ENCODE measurements at places on chromosomes 7 and 10.

DNA sequence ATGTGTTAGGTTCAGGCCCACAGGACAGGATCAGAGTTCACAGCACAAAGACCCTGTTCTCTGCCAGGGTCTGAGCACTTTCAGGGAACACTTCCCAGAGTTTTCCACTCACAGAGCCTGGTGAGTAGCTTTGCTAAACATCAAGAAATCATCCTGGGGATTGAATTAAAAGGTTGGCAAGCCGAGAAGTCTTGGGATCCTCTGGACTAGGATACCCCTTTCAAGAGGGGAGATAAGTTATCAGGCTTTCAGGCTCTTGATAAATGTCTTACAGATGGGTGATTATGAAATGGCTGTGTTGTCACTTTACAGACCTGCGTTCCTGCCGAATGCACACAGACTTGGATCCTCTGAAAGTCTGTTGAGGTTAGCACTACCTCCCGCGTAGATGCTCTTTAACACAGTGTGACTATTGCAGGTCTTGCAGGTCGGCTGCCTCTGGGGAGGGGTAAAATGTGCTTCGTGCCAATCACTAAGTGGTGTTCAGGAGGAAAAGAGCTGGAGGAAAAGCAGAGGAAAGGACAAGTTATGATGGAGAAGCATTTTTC, 473.5 kb upstream of the AKR1E2 start:
- H3K27ac ChIP-seq, result no peak overlapping the region
- H3K36me3 ChIP-seq, result no peaks in the 10 kb centered on the region
- H3K4me1 ChIP-seq, result no peaks in the 10 kb centered on the region
- no peak overlapping the region for H3K4me3 ChIP-seq
- no peaks in the 10 kb centered on the region for H3K27me3 ChIP-seq

DNA sequence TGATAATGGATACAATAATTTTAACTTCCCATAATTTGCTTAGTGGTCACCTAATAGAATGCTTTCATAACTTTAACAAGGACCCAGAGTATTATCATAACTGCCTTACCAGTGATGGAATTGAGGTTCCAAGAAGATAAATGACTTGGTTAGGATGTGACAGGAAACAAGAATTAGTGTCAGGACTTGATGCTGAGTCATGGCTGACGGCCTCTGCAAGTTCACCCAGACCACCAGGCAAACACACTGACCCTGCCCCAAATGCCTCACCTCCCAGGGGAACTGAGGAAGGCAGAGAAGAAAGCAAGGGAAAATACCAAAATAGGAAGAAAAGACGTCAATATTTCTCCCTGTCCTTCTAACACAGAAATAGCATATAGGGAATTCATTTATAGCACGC, 636.3 kb downstream of the PARD3 start:
- DNase-seq, result no peak
- H3K4me3 ChIP-seq, result no peak overlapping the region
- H3K27ac ChIP-seq, result no peak overlapping the region

GRCh38 chr10:69086001-69086509, 1.8 kb upstream of the SRGN start:
- no peaks in the 10 kb centered on the region for H3K27me3 ChIP-seq
- peaks cover 26% of the 10 kb centered on the region for H3K4me1 ChIP-seq
- no peak for DNase-seq

GRCh38 chr10:75859141-75859540, 427.7 kb downstream of the LRMDA start:
- DNase-seq, result no peak
- H3K36me3 ChIP-seq, result no peaks in the 10 kb centered on the region
- no peak overlapping the region for H3K27ac ChIP-seq
- no peaks in the 10 kb centered on the region for H3K4me1 ChIP-seq
- H3K4me3 ChIP-seq, result no peak overlapping the region
- no peaks in the 10 kb centered on the region for H3K27me3 ChIP-seq

DNA sequence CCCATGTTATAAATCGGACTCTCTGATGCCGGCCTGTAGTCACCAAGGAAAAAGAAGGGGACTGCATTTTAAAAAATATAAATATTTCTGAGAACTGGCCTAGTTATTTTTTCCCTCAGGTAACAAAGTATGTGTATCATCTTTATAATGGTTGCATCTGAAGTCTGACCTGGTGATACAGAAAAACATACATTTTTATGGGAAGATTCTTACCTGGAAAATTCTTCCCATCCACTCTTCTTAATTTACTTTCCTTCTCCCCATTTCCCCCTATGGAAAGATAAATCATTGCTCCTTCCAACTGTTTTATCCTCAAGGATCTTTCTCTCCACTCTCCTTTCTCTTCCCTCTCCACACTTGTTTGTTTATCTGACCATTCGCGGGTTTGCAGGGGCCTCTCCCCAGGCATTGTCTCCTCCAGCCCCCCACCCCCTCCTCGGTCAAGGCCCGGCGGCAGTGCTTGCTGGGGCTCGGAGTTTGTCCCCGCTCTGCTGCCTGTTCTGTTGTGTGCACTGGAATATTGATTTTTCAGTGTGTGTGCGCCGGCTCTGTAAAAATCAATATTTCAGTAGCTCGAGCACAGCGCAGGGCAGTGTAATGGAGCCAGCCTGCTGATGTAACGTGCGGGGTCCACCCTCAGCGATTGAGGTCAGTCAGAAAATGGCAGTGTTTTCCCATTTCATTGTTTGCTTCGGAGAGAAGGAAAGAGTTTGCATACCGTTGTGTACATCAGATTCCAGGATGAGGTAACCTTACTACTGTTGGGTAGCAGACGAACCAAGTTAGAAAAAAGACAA, 199.5 kb upstream of the NFE2L3 start:
- H3K27ac ChIP-seq, result no peak overlapping the region
- H3K4me1 ChIP-seq, result peaks cover 18% of the 10 kb centered on the region
- H3K36me3 ChIP-seq, result no peaks in the 10 kb centered on the region
- no peak overlapping the region for H3K4me3 ChIP-seq

All from natural killer cell (primary cell).